Stimulated activated CD8-positive, alpha-beta memory T cell treated with anti-CD3 and anti-CD28 coated beads, Interleukin-2, amount 100 ng/mL, for 1 hour (primary cell): ENCODE measurements at places on chromosomes 12 and 14.

GRCh38 chr14:102625564-102626296 is 33.3 kb downstream of the RCOR1 start:
- no peak for DNase-seq

GRCh38 chr12:122024132-122024785 is 2.6 kb downstream of the BCL7A start:
- DNase-seq: no peak

DNA sequence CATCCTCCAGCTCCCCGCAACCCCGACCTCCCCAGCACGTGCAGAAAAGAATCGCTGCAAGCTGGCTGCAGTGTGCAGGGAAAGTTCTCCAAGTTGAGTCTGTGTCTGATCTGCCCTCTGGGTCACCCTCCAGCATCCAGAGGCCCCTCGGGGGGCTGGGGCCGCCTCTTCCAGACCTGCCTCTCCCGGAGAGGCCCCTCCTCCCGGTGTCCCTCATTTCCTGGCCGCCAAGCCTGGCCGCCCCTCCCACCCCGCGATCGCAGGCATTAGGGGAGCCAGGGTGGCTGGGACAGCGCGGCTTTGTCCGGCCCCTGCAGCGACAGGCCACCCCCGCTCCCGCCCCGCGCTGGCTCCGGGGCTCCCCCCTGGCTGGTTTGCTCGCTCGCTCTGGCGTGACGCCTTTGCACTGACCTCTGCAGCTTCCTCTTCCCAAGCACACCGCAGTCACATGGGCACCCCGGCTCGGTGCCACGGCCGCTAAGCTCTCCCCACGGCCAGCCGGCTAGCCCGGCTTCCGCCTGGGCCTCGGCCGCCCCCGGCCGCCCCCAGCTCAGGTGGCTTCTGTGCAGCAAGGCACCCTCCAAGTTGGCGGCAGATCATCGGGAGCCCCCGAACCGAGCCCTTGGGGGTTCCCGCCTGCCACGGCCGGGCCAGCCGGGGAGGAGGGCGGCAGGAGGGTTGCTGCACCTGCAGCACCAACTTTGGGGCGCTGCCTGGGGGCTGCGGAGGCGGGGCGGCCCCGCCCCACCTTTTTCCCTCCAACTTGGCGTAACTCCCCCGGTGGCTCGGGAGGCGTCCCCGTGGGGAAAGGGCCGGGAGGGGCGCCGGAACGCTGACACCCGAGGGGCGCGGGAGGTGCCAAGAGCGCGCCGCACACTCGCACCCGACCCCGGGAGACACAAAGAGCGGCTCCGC is 43.7 kb downstream of the KDM2B start:
- DNase-seq: no peak

DNA sequence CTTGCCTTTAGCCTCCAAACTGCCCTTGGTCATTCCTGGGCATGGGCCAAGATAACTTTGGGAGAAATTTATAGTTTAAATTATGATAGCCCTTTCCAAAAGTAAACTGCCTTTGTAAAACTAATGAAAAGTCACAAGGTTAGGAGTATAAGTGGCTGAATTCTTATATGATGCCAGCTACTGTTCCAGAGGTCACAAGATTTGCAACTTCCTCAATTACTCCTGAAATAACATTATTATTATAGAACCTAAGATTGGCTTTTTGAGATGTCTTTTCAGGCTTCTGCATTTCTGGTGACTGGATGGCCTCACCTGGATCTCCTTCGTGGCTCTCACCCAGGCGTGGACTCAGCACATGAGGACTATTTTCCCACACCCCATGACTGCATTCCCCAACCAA is 55.0 kb downstream of the OSBPL8 start:
- no peak for DNase-seq

GRCh38 chr14:59601056-59601455 is 24.4 kb upstream of the CCDC175 start:
- DNase-seq: no peak

- no peak for DNase-seq
Observed at GRCh38 chr12:111819191-111820158, 22.6 kb upstream of the MAPKAPK5 start.

DNA sequence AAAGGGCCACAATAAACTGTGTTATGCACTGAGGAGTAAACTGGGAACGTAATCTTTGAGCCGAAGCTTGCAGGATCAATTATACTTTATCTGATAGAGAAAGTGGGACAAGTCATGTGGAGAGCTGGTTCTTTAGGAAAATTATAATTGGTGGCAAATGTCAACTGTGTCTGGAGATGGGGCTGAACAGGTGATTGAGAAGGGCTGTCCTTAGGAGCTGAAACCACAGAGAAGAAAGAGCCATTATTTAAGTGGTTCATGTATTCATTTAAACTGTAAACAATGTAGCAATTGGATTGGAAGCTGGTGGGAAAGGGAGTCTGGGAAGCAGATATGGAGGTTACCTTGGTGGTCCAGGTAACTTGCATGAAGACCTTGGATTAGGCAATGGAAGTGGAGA is 193.1 kb downstream of the NPAS3 start:
- DNase-seq: no peak

DNA sequence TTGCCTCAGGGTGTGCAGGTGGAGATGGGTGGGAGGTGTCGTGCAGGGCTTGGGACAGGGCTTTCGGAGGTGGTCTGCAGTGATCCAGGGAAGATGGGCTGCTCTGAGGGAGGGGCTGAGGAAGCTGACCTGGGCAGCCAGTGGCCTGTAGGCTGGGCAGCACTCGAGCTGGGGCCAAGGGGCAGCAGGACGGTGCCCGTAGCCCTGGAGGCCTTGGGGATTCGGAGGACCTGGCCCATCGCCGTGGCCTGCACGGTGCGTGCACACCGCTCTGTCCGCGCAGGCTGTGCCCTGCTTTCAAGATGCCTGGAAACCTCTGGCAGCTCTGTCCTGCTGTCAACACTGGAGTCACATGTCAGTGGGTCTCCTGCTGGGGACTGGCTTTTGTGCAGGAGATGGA is 9.1 kb downstream of the PACS2 start:
- no peak for DNase-seq

GRCh38 chr12:95545731-95546490 is 5.4 kb downstream of the USP44 start:
- no peak for DNase-seq

DNA sequence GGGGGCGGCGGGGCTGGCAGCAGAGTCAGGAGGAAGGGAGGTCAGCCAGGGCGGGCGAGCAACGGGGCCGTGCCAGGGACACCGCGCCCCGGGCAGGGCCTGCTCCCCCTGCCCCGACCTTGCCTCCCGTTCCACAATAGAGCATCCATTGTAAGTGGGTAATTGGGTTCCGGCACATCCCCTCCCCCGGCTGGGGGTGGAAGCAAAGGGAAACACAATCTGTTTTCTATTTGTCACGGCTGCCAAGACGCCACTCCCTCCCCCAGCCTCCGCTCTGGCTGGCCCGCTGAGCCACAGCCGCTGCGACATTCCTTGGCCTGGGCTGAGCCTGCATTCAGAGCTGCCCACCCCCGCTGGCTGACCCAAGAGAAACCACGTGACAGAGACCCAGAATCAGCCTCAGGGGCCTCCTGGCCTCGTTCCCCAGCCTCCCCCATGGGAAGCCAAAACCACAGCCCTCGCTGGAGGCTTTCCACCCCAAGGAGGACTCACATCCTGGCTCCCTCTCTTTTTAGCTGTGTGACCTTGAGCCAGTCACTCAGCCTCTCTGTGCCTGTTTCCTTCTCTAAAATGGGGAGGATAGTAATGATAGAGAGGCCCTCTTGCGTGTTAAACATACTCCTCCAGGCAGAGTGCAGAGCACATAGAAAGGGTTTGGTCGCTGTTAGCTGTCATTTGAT is 117.6 kb downstream of the SCARB1 start:
- no peak for DNase-seq

DNA sequence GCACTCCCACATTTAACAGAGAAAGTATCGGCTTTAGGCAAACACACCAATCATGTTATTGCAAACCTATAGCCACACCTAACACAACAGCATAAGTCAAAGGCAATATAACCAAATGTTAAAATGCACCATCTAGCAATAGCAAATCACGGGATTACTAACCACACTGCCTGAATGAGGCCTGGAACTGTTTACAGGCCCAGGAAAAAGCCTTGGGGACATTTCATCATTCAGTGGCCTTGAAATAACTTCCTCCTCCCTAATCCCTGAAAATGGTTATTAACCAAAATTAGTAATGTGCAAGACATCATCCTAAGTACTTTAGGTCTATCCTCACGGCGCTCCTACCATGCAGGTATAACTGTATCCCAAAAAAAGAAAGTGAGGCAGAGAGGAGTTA is 2.3 kb downstream of the GALC start:
- DNase-seq: no peak

DNA sequence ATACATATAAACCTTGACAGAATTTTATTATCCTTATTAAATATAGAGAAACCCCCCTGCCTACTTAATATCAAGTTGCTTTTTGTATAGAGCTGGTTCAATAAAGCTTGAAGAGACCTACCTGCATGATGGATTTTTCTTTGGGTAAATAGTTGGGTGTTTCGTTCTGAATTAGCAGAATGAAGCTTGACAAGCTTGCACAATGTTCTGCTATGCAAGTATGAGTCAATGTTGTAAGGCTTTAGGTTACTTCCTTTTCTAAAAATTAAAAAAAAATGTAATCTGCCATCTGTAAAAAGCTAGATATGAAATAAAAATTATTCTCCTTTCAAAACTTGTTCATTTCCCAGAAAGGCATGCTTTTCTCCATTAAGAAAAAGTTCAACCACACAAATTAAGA is 1662.6 kb upstream of the SEL1L start:
- no peak for DNase-seq

- DNase-seq: no peak
Observed at GRCh38 chr14:63982629-63983028, 129.8 kb downstream of the SYNE2 start.
